ENCODE measurements at places on chromosomes 6 and 20.

DNA sequence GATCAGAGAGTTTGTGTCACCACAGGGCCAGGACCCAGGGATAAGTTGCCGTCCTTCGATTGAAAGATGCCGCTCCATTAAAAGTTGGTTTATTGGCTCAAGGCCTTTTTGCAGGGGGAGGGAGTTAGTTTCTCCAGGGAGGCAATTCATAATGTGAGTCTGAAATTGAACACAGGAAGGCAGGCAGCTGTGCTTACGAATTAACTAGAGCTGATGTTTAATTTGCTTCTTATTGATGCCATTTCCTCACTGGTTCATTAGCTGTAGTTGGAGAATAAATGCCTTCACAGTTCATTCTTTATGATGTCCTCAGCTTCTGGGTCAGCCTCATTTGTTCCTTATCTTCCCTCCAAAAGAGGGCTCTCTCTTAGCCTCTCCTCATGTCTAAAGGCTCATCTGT, 113.2 kb upstream of the PTPRT start:
- DNase-seq, result no peak

- DNase-seq, result no peak
These were observed 16.4 kb upstream of the MCUR1 start for GRCh38 chr6:13830803-13831202.

- no peak for DNase-seq
These were observed 2.7 kb upstream of the BTN2A2 start for GRCh38 chr6:26380256-26380655.

DNA sequence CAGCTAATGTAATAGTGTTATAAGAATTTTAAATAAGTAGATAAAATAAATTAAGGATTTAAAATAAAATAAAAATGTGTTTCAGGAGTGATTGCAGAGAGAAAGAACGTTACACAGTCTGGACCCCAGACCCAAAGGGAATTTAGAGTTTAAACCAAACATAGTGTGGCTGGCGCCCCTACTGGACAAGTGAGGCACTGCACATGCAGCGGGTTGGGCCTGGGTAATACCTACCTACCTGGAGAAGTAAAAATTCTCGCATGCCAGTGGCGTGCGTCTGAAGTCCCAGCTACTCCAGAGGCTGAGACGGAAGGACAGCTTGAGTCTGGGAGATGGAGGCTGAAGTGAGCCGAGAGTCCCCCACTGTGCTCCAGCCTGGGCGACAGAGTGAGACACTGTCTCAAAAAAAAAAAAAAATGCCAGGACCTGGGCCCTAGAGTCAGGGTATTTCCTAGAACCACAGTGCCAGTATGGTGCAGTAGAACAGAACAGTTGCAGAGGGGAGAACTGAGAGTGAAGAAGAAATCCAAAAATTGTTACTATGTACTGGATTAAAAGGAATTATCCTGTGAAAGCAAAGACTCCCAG, 71.4 kb upstream of the TCF21 start:
- DNase-seq, result no peak

All from stimulated activated CD8-positive, alpha-beta memory T cell treated with anti-CD3 and anti-CD28 coated beads, Interleukin-2, amount 100 ng/mL, for 1 hour (primary cell).